Astrocyte (in vitro differentiated cells and primary cell): ENCODE measurements at places on chromosomes 5 and 9. TPM values are rescaled to one million over a fixed set of nuclear protein-coding genes. Genes with fewer than 3 reads are reported as not detected.

The ADGRV1 gene
- total RNA-seq, result 5.4 and 10.0 TPM in 2 replicates

The C5orf22 gene
- 25.9 and 26.5 TPM in 2 replicates for total RNA-seq

The STC2 gene
- total RNA-seq, result 164 and 206 TPM in 2 replicates

The TAF11L13 gene
- not detected in 2 replicates for total RNA-seq

The SLC36A3 gene
- total RNA-seq, result not detected in 2 replicates

The PLPPR1 gene
- total RNA-seq, result not detected in 2 replicates

The CER1 gene
- 2.2 and 2.8 TPM in 2 replicates for total RNA-seq

- H3K27me3 ChIP-seq, result peaks cover 10% of the 10 kb centered on the region
- no peaks in the 10 kb centered on the region for H3K36me3 ChIP-seq
- H3K27ac ChIP-seq, result no peak overlapping the region
- H3K4me3 ChIP-seq, result peak overlapping the region; percentile 59
- H3K4me1 ChIP-seq, result peaks cover 10% of the 10 kb centered on the region
These were observed 572 bp downstream of the GNA14 start for GRCh38 chr9:77647267-77648233.

- no peaks in the 10 kb centered on the region for H3K27me3 ChIP-seq
- no peaks in the 10 kb centered on the region for H3K36me3 ChIP-seq
- no peak for DNase-seq
- H3K4me1 ChIP-seq, result no peaks in the 10 kb centered on the region
- no peak overlapping the region for H3K27ac ChIP-seq
These were observed 140.3 kb downstream of the GNAQ start for GRCh38 chr9:77891128-77891800.

- no peaks in the 10 kb centered on the region for H3K27me3 ChIP-seq
- no peak overlapping the region for H3K27ac ChIP-seq
- no peak for DNase-seq
- H3K4me3 ChIP-seq, result no peak overlapping the region
These were observed 2053.1 kb downstream of the EFNA5 start for GRCh38 chr5:105617436-105618215.

GRCh38 chr5:160369990-160370712 lies at the start of gene C1QTNF2:
C1QTNF2 (minus strand) TSS chr5:160370626; CDS start chr5:160355011, 15,615 bp downstream.
- H3K36me3 ChIP-seq, result no peaks in the 10 kb centered on the region
- DNase-seq, result peak; percentile 59
- peaks cover 9% of the 10 kb centered on the region for H3K27me3 ChIP-seq
- H3K27ac ChIP-seq, result no peak within 1 kb of the TSS
- peaks cover 3% of the 10 kb centered on the region for H3K4me1 ChIP-seq
- H3K4me3 ChIP-seq, result peak within 1 kb of the TSS; percentile 72

DNA sequence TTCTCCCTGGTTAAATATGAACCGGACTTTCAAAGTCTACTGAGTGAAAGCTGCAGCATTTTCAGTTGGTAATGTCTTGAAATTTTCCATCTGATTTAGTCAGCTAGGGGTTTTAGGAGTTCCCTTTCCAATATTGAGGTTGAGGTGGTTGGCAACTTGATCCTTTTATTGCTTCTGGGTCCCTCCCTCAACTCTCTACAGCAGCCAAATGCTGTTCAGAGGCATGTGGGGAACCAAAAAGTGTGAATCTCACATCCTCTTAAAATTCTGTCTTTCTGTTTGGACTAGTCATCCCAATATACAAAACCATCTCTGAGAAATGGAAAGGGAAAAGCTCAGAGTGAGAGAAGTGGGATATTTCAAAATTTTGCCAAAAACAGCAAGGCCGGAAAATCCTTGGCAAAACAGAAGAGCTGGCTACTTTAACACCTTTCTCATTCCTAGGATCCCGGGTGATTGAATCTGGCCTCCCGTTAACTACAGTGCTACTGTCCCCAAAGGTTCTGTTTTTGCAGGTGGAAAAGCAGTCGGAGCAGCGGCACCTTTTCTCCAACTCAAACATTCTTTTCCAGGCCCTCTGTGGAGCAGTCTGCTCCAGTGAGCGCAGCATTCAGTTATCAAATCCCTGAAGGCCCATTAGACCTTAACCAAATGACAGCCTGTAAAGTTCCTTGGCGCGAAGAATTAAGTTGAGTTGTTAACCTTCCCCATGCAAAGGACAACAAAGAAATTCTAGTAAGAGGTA lies 345.9 kb upstream of the NUDT12 start:
- H3K4me1 ChIP-seq, result peaks cover 6% of the 10 kb centered on the region
- no peak for DNase-seq
- H3K27ac ChIP-seq, result no peak overlapping the region
- no peaks in the 10 kb centered on the region for H3K36me3 ChIP-seq
- no peak overlapping the region for H3K4me3 ChIP-seq
- no peaks in the 10 kb centered on the region for H3K27me3 ChIP-seq

- no peak for DNase-seq
- H3K4me3 ChIP-seq, result no peak overlapping the region
- no peaks in the 10 kb centered on the region for H3K27me3 ChIP-seq
- H3K36me3 ChIP-seq, result no peaks in the 10 kb centered on the region
These were observed 116.0 kb downstream of the MVB12B start for GRCh38 chr9:126442636-126443035.

DNA sequence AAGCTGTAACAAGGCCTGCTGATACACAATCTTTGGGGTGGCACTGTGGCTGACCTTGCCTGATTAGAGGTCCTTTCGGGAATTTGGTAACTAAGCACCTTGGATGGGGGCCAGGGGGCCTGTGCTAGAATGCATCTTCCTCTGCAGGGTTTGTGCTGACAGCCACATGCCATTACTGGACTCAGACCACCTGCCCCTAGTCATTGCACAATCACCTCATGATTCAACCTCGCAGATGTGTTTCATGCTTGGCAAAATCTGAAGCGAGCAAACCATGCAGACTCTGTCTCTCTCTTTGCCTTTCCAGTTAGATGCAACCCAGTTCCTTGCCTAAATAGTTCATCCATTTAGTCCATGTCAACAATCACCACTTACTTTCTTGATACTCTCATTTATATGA lies 96.5 kb upstream of the ERCC6L2 start:
- no peak overlapping the region for H3K27ac ChIP-seq
- no peak overlapping the region for H3K4me3 ChIP-seq
- peak; percentile 88 for DNase-seq
- H3K27me3 ChIP-seq, result peaks cover 31% of the 10 kb centered on the region
- no peaks in the 10 kb centered on the region for H3K36me3 ChIP-seq

DNA sequence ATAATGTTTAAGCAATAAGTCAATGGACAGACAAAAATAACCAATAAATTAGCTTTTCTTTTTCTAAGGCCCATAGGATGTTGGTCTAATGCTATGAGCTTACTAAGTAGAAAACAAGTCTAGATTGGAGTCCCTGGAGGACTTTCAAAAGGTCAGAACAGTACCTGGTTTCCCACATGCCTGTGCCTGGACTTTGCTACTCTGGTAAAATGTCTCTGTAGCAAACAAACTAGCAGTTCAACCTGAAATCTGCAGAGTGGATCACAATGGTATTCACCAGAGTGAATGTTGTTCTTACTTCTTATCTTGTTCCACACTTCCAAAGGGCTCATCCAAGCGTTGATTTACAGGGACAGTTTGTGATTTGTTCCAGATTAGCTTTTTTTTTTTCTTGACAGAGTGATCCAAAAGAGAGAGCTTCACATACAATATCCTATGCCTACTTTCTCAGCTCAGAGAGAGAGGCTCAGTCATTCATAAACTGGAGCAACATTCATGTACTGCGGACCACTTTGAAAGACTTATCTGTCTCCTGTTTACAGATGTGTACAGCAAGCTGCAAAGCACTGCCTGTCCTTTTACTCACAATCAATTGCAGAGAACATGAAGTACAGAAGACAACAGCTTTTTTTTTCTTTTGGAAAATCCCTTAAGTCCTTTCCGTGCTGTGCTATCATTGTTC lies 466.1 kb downstream of the SPATA31D1 start:
- no peak overlapping the region for H3K4me3 ChIP-seq
- no peaks in the 10 kb centered on the region for H3K27me3 ChIP-seq
- H3K36me3 ChIP-seq, result no peaks in the 10 kb centered on the region
- DNase-seq, result no peak

- peaks cover 9% of the 10 kb centered on the region for H3K36me3 ChIP-seq
- H3K27ac ChIP-seq, result peak overlapping the region; percentile 34
- peaks cover 20% of the 10 kb centered on the region for H3K4me1 ChIP-seq
- peak; percentile 25 for DNase-seq
- H3K4me3 ChIP-seq, result peak overlapping the region; percentile 91
These were observed 584 bp downstream of the USP20 start for GRCh38 chr9:129835860-129836223.

- no peak overlapping the region for H3K27ac ChIP-seq
- DNase-seq, result no peak
- no peaks in the 10 kb centered on the region for H3K36me3 ChIP-seq
These were observed 7.0 kb upstream of the NKD2 start for GRCh38 chr5:1001406-1002270.

DNA sequence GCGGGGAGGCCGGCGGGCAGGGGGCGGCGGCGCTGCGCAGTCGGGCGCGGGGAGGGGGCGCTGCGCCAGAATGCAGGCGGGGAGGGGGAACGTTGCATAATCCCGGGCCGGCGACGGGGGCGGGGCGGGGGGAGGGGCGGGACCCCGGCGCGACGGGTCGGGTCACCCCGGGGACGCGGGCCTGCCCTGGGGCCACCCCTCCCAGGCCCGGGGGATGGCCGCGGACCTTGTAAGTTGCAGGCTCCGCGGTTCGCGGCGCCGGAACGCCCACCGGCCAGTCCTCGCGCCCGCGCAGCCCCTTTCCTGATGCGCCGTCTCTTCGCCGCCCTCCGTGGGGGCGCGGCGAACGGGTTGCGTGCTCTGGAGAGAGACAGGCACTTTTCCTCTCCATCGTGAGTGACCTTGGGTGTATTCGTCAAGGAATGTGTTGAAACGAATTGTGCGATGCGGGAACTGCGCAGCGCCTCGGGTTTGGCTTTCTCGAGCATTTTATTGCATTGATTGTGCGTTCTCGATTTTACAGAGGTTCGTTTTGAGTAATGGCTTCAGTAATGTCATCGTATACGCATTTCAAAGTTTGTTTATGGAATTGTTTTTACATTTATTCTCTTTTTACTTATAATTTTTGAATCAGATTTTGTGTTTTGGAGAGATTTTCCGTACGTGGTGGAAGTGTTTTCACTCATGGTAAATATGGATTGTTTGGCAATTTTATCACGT lies 802 bp downstream of the SPIN1 start:
- no peaks in the 10 kb centered on the region for H3K36me3 ChIP-seq
- peaks cover 13% of the 10 kb centered on the region for H3K4me1 ChIP-seq
- DNase-seq, result peak; percentile 72

DNA sequence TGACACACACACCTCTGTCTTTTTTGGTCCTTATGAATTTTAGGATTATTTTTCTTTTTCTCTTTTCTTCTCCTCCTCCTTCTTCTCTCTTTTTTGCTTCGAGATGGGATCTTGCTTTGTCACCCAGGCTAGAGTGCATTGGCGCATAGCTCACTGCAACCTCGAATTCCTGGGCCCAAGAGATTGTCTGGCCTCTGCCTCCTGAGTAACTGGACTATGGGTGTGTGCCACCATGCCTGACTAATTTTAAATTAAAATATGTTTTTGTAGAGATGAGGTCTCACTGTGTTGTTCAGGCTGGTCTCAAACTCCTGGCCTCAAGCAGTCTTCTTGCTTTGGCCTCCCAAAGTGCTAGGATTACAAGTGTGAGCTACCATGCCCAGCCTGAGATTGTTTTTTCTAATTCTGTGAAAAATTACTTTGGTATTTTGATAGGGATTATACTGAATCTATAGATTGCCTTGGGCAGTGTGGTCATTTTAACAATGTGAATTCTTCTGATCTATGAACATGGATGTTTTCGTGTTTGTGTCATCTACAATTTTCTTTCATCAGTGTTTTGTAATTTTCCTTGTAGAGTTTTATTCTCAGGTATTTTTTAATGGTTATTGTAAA lies 7.7 kb downstream of the AHRR start:
- no peaks in the 10 kb centered on the region for H3K27me3 ChIP-seq
- no peaks in the 10 kb centered on the region for H3K4me1 ChIP-seq
- H3K27ac ChIP-seq, result no peak overlapping the region
- no peak for DNase-seq
- no peaks in the 10 kb centered on the region for H3K36me3 ChIP-seq

GRCh38 chr5:81768935-81769452 lies 18.1 kb upstream of the SSBP2 start:
- H3K27ac ChIP-seq, result peak overlapping the region; percentile 68
- peak; percentile 87 for DNase-seq
- H3K4me1 ChIP-seq, result peaks cover 17% of the 10 kb centered on the region
- H3K36me3 ChIP-seq, result no peaks in the 10 kb centered on the region
- no peaks in the 10 kb centered on the region for H3K27me3 ChIP-seq

DNA sequence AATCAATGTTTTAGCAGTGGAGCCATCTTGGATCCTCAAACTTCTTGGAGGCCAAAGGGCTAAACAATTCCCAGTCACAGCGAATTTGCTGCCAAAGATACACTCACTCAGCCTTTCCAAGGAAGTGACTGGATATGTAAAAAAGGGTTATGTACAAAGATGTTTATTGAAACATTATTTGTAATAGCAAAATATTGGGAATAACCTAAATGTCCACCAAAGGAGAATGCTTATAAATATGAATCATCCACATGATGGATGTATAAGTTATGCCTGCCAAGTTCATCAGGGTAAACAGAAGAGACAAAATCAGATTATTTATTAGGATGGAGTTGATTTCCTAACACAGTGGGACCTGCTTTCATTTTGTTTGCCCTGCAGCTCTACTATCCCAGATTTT lies 145.2 kb upstream of the ABCA1 start:
- H3K4me3 ChIP-seq, result no peak overlapping the region
- peaks cover 24% of the 10 kb centered on the region for H3K4me1 ChIP-seq
- DNase-seq, result no peak
- no peaks in the 10 kb centered on the region for H3K36me3 ChIP-seq
